Activated CD4-positive, alpha-beta T cell treated with anti-CD3 and anti-CD28 coated beads, Interleukin-2, amount 50 U/mL, for 48 hours (primary cell): ENCODE measurements at places on chromosomes 7 and 10.

DNA sequence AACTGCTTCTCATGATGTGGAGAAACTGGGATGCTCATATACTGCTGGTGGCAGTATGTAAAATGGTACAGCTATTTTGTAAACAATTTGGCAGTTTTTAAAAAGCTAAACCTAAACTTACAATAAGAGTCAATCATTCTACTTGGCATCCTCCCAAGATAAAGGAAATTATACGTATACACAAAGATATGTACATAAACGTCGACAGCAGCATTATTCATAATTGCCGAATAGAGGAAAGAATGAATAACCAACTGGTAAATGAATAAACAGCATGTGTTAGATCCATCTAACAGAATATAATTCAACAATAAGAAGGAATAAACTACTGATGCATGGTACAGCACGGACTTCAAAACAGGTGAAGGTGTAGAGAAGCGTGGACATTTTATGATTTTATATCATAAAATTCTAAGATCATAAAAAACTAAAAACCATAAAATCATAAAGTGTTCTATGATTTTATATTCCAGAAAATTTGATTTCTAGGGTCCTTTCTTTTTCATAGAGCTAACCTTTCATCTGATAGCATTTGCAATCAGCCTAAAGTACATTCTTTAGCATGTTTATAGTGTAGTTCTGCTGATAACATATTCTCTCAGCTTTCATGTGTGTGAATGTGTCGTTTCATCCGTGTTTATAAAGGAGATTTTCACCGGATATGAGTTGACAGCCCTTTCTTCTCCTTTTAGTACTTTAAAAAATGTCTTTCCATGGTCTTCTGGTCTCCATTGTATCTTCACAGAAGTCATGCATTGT is 261.5 kb downstream of the DIP2C start:
- no peak for DNase-seq

GRCh38 chr10:29736366-29737073 is 101.7 kb upstream of the SVIL start:
- DNase-seq, result peak; percentile 19

DNA sequence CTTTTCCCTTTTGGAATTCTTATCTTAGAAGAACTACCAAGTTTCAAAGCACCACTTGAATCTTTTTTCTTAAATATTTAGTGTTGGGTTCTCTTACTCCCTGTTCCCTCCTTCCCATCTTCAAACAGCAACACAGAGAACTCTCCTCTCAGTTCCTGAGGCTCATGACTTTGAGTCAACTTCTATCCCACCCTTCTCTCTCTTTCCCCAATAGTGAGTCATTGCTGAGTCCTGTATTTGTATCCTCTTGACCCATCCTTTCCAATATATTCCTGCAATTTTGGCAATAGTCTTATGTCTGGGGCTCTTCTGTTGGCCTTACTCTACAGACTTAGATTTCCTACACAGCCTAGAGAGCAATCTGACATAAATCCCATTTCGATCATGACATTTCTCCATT is 20.8 kb upstream of the JCAD start:
- DNase-seq, result no peak

DNA sequence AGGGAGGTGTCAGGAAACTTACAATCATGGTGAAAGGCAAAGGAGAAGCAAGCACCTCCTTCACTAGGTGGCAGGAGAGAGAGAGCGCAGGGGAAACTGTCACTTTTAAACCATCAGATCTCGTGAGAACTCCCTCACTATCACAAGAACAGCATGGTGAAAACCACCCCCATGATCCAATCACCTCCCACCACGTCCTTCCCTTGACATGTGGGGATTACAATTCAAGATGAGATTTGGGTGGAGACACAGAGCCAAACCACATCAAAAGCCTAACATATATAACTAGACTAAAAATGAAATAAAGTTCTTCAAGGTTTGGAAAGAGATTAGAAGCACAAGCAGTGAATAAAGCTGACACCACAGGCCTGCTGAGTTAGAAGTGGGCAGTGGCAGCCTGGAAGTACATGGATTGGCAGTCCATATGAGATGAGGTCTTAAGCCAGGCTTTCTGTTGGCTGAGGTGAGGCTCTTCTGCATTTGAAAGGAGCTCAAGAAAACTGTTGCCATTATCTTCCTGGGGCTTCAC is 96.4 kb upstream of the MDFIC start:
- DNase-seq, result peak; percentile 72

DNA sequence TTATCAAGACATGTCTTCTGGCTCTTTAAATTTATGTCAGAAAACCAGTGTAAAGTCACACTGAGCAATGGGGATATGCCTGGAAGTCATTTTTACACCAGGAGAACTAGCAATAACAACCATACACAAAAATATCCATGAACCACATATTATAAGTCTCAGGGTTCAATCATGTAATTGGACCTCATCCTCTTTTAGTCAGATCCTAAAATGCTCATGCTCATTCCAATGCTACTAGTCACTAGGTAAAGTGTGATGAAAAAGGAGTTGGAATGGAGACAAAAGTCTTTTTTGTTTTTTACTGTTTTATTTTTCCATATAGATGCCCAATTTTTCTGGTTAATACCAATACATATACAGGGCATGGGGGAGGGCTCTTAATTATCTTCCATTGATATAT is 306.1 kb downstream of the DGKB start:
- DNase-seq, result no peak

DNA sequence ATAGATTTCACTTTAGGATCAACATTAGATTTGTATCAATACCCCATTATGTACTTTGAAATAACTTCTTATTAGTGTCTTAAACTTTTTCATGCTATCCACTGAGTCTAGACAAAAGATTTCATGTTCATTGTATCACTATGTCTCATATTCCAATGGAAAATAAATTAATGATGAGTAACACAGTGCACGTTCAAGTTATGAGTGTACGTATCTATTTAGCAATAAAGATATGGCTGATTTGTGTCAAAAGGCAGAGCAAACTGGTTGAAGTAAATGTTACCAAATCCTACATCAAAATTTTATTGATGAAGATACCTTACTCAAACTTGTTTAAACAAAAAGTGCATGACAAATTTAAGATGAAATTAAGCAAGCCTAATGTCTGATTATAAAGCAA is 102.4 kb downstream of the SEMA3E start:
- DNase-seq, result no peak

DNA sequence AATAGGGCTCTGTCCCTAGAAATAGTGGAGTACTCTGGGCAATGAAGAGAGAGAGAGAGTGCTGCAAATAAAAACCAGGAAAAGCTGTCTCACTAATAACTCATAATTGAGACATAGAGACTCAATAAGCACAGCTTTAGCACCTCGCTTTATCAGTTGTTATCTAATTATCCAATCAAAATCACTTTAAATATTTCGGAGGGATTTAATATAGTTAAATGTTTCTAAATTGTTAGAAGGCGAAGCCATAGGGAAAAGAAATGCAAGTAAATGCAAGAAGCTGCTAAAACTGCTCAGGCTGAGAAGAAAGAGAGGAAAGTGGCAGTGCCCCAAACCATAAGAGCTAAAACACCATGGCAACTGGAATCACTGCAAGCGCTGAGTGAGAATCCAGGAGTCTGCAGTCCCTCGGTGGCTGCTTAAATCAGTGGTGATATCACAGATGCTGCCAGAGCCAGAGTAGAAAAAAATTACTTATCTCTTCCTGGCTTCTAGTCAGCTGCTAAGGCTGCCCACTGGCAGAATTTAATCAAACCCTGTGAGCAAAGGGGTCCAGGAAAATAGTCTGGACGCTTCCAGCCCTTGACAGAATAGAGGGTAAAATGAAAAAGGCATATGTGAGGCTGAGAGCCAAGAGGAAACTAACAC is 150.4 kb upstream of the CHRM2 start:
- no peak for DNase-seq

DNA sequence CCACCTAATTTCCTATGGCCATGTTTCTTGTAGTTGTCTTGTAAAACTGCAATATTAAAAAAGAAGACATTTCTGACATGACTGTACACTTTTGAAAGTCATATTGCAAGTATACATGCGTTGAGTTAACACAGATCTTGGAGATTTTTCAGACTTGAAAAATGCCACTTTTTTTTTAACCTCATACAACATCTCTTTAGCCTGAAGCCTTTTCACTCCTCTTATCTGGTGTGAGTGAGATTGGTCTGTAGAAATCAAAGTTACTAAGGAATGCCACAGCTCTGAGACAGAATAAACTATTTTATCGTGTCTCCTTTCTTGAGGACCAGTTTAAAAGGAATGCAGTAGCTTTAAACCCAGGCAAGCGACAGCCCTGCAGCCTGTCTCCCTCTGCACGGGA is 43.9 kb upstream of the NEUROD6 start:
- DNase-seq, result no peak

GRCh38 chr10:71685554-71686232 is 33.9 kb downstream of the C10orf105 start:
- no peak for DNase-seq

GRCh38 chr7:5477723-5478531 is 54.3 kb upstream of the TNRC18 start:
- DNase-seq, result no peak

DNA sequence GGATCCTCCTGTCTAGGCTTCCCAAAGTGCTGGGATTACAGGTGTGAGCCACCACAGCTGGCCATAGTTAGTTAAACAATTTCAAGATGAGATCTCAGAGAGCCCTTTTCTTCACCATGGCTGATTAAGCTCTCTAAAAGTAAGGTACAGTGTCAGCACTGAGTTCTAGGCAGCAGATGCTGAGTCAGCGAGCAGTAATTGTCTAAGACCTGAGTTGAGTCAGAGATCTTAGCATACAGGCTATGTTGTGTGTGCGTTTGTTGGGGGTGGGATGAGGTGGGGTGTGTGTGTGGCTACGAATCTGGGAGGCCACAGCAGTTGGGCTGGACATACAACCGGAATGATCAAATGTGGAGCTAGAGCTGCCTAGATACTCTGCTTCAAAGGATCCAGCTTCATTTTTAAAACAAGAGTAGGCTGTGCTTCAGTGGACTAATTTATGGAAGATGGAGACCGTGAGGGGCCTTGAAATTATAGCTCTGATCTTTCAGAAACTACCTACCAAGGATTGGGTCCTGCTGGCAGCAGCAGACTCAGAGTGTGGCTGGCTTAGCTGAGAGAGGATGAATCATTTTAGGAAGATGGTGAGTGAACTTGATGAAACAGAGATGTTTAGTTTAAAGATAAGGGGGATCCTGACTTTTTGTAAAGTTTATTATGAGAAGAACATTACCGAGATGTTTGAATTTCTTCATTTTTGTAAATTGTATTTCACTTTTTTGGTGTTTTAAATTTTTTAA is 17.5 kb upstream of the MTPN start:
- peak; percentile 30 for DNase-seq

DNA sequence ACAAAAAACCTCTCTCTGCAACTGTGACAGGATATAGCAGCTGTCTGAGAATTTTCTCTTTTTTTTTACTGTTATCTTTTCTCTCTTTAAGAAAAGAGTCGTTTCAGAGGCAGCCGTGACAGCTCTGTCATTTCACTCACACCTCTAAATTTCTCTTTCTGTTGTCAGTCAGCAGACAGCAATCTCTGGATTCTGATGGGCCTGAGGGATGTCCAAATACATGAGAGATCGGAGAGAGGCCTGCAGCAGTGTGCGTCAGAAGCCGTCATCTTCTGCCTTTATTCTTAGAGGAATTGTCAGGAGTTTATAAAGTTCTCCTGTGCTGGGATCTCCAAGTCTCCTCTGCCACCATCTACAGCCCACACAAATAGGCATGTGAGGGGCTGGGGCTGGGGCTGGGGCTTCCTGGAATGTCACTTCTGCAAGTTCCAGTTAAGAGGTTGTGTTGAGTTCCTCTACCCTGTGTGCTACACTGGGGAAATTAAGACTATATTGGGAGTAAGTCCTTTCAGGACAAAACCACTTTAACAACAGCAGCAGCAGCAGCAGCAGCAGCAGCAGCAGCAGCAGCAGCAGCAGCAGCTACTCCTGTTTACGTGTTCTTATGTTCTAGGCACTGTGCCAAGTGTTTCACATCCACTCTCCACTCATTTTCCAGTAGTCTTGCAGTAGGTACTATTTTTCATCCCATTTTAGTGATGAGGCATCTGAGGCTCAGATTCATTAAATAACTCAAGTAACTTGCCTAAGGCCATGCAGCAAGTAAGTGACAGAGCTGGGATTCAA is 541.3 kb downstream of the LRMDA start:
- DNase-seq, result no peak

DNA sequence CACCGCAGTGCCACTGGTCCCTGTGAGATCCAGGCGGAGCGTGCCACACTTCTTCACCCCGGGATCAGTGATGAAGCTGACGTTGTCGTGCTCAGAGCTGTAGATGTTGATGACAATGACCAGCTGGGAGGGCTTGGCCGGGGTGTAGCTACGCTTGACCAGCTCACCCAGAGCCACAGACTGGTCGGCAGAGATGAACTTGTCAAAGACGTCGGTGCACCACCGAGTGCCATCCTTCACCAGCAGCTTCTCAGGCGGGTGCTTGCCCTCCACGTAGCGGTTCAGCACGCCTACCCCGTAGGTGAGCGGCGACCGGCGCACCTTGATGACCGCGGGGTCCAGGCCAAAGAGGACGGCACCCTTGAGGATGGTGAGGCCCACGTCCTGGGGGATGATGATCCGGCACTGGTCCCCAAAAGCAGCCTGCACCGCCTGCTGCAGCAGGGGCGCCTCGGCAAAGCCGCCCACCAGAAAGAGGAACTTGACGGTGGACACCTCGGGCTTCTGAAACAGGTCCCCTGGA is 54.2 kb downstream of the PNLIPRP2 start:
- DNase-seq, result no peak

- no peak for DNase-seq
Measured at GRCh38 chr10:107554333-107554732, 389.8 kb upstream of the SORCS1 start.

GRCh38 chr10:116741391-116742351 is 695 bp downstream of the HSPA12A start:
- DNase-seq, result no peak

DNA sequence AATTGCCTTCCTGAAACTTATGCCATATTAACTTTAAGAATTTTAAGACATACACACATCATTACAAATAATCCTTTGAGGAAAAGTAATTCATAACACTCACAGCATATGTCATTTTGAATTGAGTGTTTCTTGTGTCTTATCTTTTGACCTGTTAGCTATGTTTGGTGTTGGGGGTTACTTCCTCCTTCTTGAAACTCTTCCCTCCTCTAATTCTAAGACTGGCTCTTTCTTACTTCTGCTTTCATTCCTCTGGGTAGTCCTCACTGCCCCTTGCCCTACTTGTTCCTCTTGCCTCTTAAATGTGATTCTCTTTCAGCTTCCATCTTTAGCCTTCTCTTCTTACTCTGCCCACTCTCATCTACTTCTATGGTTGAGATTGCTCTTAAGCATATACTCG is 28.3 kb upstream of the PIP4K2A start:
- DNase-seq, result no peak
